Glomerular endothelial cell (primary cell): ENCODE measurements at places on chromosomes 13 and 19.
A peak's percentile ranks its signal among the peaks of the same experiment; 100 is the strongest.

DNA sequence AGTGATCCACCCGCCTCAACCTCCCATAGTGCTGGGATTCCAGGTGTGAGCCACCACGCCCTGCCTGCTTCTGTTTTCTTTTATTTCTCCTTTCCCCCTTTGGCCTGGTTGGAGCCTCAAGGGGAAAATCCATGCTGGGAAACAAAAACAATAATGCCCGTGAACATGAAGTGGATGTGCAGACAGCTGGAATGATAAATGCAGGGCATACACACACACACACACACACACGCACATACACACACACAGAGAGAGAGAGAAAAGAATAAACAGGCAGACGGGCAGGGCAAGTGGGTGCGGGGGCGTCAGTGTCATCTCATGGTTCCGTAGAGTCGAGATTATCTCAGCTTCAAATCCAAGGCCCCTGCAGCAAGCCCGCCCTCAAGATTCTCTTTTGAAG lies 4.4 kb upstream of the PLEKHF1 start:
- DNase-seq = no peak

- DNase-seq = peak; percentile 62
Measured at GRCh38 chr19:10390652-10391286, 10.4 kb upstream of the TYK2 start.

DNA sequence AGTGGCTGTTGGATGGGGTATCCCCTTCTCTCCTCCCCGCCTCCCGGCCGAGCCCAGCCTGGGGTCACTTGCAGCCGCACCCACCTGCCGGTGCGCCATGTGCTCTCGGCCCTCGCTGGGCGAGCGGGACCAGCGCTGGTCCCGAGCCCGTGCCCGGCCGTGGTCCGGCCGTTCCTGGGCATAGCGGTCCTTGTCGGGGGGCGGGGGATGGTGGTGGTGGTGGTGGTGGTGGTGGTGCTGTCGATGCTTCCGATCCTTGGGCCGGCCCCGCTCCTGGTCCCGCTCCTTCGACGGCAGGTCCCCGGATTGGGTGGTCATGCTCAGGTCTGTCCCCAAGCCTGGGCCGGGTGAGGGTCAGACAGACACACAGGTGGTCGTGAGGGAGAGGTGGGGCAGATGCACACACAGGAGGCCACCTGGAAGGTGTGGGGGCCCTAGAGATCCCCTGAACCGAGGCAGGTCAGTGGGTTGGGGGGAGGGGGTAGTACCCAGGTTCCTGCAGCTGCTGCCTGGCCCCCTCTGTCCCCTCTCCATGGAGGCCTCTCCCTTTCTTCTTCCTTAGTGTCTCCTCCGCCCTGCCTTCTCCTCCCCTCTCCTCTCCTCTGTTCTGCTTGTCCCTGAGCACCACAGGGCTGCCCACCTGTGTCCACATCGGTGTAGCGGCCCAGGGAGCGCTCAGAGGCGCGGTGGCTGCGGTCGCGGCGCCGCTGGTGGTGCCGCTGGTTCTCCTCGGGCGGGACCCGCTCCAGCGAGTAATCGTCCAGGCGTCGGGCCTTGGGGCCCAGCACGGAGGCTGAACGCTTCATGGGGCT lies 58.7 kb downstream of the IER2 start:
- no peak for DNase-seq

GRCh38 chr19:35223084-35223790 lies 5.3 kb downstream of the FAM187B start:
- DNase-seq = no peak

DNA sequence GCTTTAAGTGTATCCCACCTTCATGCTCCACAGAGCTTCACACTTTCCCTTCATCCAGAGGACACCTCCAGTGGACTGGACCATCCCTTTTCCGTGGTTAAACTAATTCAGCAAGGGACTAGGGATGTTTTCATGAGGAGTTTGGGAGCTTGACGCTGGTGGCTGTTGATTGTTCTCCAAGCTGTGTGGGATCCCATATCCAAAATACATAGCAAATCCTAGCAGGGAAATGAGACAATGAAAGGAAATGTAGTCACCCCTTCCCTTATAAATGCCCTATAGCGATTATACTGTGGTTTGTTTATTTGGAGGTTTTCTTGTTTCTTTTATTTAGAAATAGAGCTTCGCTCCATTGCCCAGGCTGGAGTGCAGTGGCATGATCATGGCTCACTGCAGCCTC lies 31.6 kb upstream of the DPRX start:
- DNase-seq = peak; percentile 72

DNA sequence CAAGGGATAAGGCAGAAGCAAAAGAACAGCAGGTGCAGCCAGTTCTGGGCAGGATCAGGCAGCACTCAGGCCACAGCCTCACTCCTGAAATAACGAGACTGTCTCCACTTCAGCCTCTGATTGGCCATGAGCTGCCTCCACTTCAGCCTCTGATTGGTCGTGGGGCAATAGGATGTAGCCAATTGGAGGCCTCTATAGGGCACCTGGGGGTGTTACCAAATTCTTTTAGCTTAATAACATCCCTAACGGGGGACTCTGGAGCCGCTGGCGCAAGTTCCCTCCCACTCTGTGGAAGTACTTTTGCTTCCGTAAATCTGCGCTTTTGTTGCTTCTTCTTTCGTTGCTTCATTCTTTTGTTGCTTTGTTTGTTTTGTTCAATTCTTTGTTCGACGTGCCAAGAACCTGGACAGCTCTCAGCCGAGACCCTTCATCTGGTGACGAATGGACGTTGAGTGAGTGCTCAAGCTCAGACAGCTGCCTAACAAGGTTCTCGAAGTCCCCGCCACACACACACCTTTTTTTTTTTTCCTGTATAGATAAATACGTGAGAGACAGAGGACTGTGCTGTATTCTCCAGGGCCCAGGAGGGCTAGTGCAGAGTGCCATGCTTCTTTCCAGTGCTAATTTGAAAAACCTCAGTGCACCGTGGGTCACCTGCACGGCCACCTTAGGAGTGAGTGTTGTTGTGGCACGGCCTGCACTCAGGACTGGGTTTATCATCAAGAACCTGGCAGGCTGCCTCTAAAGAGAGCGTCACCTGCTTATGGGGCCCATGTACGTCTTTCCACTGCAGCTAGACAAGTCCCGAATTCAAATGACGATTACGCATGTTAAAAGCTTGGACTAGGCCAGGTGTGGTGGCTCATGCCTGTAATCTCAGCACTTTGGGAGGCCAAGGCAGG lies 32.0 kb upstream of the TUBGCP3 start:
- DNase-seq = no peak

GRCh38 chr13:33728271-33729037 lies 89.5 kb upstream of the RFC3 start:
- DNase-seq = no peak

- DNase-seq = no peak
Measured at GRCh38 chr19:10105509-10106099, 558 bp upstream of the PPAN start.

DNA sequence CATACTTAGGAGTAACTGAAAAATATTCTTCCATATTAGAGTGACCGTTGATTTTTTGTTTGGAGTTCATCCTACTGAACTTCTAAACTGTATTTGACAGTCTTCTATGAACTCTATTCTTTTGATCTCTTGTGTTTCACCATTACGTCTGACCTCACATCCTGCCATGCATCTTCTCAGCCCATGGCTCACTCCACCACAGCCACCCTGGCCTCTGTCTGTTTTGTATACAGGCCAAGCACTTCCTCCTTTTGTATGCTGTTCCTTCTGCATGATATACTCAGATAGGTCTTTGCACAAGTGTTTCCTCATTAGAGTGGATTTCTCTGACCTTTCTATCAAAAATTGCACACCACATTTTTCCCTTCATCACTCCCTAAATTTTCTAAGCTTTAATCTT lies 119.9 kb downstream of the MAB21L1 start:
- peak; percentile 39 for DNase-seq

DNA sequence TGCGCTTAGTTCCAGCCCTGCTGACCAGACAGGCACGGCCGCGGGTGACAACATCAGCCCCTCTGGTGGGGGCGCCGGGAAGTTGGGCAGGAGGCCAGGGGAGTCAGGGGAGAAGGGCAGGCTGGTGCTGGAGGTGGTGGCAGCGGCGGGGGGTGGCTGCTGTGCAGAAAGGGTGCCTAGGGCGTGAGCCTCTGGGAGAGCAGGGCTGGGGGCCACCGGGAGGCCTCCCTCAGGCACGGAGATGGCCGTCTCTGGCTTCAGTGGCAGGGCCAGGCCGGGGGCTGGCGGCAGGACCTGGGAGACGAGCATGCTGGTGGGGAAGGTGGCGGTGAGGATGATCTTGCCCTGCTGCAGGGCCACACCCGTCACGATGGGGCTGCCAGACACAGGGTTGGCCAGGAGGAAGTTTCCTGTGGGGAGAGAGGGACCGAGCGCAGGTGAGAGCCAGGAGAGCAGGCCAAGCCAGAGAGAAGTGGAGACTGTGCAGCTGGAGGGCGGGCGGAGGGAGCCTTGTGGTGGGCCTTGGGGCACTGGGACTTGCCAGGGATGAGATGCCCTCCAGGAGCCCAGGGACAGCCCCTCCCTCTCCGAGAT lies 3.3 kb downstream of the SIX5 start:
- no peak for DNase-seq

- no peak for DNase-seq
Measured at GRCh38 chr19:18149596-18149975, 3.4 kb upstream of the PIK3R2 start.

- no peak for DNase-seq
Measured at GRCh38 chr13:92941167-92941566, 285.4 kb upstream of the GPC6 start.

- DNase-seq = no peak
Measured at GRCh38 chr13:51814825-51815650, 11.1 kb upstream of the DHRS12 start.

DNA sequence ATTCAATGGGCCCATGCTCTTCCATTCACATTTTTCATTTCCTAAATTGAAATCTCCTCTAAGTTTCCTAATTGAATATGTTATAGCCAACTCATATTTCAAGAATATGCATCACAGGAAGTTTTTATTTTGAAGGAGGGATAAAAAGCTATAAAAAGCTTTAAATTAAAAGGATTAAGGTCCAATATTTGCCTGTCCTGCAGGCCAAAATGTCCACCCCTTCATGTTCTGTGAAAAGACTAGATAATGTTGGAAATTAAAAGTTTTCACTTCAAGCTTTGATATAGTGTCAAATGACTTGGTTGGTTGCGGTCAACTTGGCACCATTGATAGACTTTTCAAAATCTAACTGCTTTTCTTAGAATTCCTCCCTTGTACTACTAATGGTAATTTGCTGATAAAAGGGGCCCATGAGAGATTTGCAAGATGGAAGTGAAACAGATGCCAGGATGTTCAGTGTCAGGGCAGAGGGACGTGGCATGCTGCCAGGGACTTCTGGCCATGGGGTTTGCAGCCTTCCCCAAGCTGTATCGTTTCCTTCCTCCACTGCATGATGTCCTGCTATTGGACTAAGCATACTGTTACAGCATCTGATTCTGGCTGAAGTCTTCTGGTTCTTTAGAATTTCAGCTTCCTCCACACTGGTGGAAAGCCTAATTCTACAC lies 547.3 kb upstream of the MIR17HG start:
- DNase-seq = no peak

- no peak for DNase-seq
Measured at GRCh38 chr13:112857914-112858490, 111.0 kb upstream of the MCF2L start.

GRCh38 chr19:1082165-1082927 lies 12.8 kb downstream of the POLR2E start:
- no peak for DNase-seq

DNA sequence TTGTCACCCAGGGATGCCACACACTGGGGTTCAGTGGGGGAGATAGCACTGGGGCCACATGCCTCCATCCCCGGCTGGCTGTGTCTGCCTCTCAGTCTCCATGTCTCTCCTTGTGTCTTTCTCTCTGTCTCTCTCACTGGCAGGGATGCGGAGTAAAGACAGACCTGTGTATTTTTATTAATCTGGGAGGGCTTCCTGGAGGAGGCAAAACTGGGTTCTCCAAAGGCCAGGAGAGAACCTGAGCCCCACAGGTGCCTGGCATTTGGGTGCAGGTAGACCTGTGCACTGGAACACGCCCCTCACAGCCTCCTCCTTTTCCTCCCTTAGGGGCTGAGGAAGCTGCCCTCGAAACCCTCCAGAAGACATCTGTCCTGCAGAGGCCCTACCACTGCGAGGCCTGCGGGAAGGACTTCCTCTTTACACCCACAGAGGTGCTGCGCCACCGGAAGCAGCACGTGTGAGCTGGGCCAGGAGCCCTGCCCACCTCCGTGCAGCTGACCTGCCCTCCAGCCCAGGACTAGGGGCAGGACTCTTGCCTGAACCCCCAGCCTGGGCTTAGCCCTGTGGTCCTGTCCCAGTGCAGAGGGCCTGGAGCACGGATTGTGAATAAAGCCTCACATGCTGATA lies 32.7 kb downstream of the DHX34 start:
- no peak for DNase-seq

- no peak for DNase-seq
Measured at GRCh38 chr19:31770223-31770622, 421.0 kb upstream of the TSHZ3 start.

GRCh38 chr13:96862999-96863398 lies 131.3 kb downstream of the OXGR1 start:
- DNase-seq = no peak

DNA sequence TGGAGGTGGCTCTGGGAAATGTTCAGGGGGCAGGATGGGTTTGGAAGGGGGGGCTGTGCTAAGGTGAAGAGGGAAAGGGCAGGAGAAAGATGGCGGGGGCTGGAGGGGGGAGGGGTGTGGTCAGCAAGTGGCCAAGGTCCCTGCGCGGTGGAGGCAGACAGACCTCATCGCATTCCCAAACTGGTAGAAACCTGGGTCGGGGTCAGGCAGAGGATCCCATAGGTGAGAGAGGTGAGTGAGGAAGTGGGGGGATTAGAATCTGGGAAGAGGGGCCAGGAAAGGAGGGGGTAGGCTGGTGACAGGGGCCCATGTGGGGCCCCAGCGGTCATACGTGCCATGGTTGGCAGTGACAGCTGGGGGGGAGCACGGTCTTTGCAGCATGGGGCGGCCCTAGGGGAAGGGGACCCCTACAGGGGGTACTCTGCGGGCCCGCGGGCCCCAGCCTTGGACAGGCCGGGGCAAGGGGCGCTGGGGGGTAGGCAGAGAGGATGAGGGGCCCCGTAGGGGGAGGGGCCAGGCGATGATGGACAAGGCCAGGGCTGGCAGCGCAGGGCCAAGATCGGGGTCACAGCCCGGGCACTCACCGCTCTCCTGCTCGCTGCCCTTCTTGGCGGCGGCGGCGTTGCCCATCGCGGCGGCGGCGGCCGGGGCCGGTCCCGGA lies 514 bp downstream of the PRKACA start:
- DNase-seq = no peak

- no peak for DNase-seq
Measured at GRCh38 chr13:64817691-64818090, 2412.4 kb downstream of the PCDH9 start.

GRCh38 chr13:72194523-72194922 lies 327.5 kb upstream of the DACH1 start:
- DNase-seq = no peak

GRCh38 chr13:99063952-99064351 lies 86.1 kb upstream of the DOCK9 start:
- DNase-seq = no peak

GRCh38 chr19:6864325-6864940 lies 22.9 kb upstream of the ADGRE1 start:
- no peak for DNase-seq

GRCh38 chr13:48636550-48636949 lies 17.2 kb upstream of the CYSLTR2 start:
- DNase-seq = no peak

GRCh38 chr13:45623516-45624090 lies 8.1 kb upstream of the ERICH6B start:
- DNase-seq = peak; percentile 12

- DNase-seq = no peak
Measured at GRCh38 chr19:41324231-41324702, 14.3 kb downstream of the CCDC97 start.

- no peak for DNase-seq
Measured at GRCh38 chr13:35731471-35731870, 255.0 kb upstream of the MAB21L1 start.
